ENCODE measurements at places on chromosomes 4 and X. TPM values are rescaled to one million over a fixed set of nuclear protein-coding genes. Genes with fewer than 3 reads are reported as not detected.

Gene RHOXF2B
- not detected for polyA plus RNA-seq

Gene SPANXA1
- not detected for polyA plus RNA-seq

Gene FAM236C
- not detected for polyA plus RNA-seq

Gene SATL1
- polyA plus RNA-seq: 0.94 TPM

Gene IL1RAPL2
- 0.64 TPM for polyA plus RNA-seq

Gene CXXC4
- 0.27 TPM for polyA plus RNA-seq

Gene GPC4
- 5.6 TPM for polyA plus RNA-seq

Gene PPARGC1A
- 2.1 TPM for polyA plus RNA-seq

Gene SFRP2
- 2.0 TPM for polyA plus RNA-seq

Gene CCDC158
- polyA plus RNA-seq: 0.07 TPM

Gene DRP2
- polyA plus RNA-seq: 0.32 TPM

Gene HELT
- polyA plus RNA-seq: not detected

Gene ANXA3
- polyA plus RNA-seq: 4.5 TPM

Gene ANOS1
- polyA plus RNA-seq: 1.1 TPM

Gene EFHC2
- 0.64 TPM for polyA plus RNA-seq

Gene GPR82
- polyA plus RNA-seq: 0.16 TPM

Gene DMRTC1
- polyA plus RNA-seq: 0.03 TPM

Gene GAGE12J
- polyA plus RNA-seq: not detected

Gene TCEAL2
- 43.5 TPM for polyA plus RNA-seq

Gene POF1B
- 0.16 TPM for polyA plus RNA-seq

Gene ATXN3L
- not detected for polyA plus RNA-seq

Gene MAGEB10
- polyA plus RNA-seq: not detected

Gene PCYT1B
- 0.40 TPM for polyA plus RNA-seq

Gene GIMD1
- not detected for polyA plus RNA-seq

Gene KDR
- 8.8 TPM for polyA plus RNA-seq

Gene NPY5R
- polyA plus RNA-seq: 2.7 TPM

Gene CT45A8
- not detected for polyA plus RNA-seq

Gene GSX2
- polyA plus RNA-seq: not detected

Gene USP17L12
- not detected for polyA plus RNA-seq

Gene ABCD1
- 42.3 TPM for polyA plus RNA-seq

Gene HSFX4
- 0.10 TPM for polyA plus RNA-seq

Gene KLB
- under 0.01 TPM for polyA plus RNA-seq

Gene OPHN1
- polyA plus RNA-seq: 1.4 TPM

Gene MAGEC1
- not detected for polyA plus RNA-seq

Gene MAP7D2
- polyA plus RNA-seq: 6.0 TPM

Gene ING2
- 18.9 TPM for polyA plus RNA-seq

Gene MAGEA2B
- not detected for polyA plus RNA-seq

Gene KIAA1210
- 2.3 TPM for polyA plus RNA-seq

Gene SHOX
- polyA plus RNA-seq: not detected

Gene ERAS
- polyA plus RNA-seq: not detected

Gene DNAAF6
- not detected for polyA plus RNA-seq

Gene NAP1L5
- polyA plus RNA-seq: 13.2 TPM

Gene LDB2
- 17.1 TPM for polyA plus RNA-seq

Gene DCAF4L1
- 0.40 TPM for polyA plus RNA-seq
